ENCODE measurements at places on chromosomes 3 and 15.

GRCh38 chr3:48962939-48963338 is 27.1 kb upstream of the P4HTM start:
- DNase-seq, result no peak

- no peak for DNase-seq
Observed at GRCh38 chr3:137108699-137109440, 151.1 kb downstream of the IL20RB start.

DNA sequence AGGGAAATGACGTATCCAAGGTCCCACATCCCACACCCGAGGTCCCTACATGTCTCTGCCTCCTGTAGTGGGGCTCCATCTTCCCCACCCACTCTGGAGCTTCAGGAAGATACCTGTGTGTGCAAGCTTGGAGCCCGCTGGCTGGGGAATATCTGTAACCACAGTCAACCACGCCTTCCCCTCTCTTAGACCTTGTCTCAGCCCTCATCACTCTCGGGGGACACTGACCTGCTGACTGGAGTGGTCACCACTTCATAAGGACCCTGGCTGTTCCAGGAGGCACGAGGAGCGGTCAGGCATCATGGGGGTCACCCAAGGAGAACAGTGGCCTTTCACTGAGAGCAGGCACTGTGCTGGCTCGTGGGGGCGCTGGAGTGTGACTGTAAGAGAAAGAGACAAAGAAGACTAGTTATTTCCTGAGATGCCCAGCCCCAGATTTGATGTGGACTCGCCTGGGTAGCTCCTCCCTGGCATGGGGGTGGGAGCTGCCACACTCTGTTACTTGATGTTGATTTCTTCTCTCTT is 48.6 kb downstream of the CTXND1 start:
- no peak for DNase-seq

- no peak for DNase-seq
Observed at GRCh38 chr3:40186508-40186907, 123.0 kb upstream of the EIF1B start.

- no peak for DNase-seq
Observed at GRCh38 chr3:28039829-28040228, 201.6 kb upstream of the CMC1 start.

DNA sequence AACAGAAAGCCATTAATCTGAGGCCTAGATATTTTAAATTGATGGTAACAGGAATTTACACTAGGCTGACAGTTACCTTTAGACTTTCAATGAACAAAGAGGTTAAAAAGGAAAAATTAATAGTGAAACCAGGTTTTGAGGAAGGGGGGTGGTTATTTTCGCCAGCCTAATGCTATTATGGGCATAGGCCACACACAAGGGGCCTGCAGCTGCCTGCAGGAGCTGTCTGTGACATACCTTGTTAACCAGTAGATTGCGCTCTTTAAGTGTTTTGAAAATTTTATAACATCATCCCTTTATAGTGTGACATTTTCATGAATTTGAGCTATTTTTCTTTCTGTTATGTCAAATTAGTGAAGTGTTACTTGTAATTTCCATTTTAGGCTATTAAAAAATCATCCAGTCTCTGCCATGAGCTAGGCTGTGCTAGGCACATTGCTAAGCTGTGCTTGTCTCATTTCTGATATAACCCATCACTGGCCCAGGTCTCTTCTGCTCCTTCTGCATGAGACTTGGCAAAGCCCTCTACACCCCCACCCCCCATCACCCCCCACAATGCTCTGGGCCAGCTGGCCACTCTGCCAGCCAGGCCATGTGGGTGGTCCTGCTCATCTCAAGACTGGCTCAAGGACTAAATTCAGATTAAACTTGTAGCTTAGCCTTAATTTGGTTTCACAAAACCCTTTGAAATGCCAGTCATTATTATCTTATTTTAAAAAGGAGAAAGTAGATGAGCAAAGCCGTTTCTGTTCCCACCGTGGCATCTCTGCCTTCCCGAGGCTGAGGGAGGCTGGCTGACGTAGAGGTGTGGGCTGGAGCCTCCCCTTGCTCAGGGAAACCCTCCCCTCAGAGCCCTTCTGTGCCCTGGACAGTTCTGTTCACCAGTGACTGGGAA is 48.4 kb upstream of the SEC22A start:
- DNase-seq, result no peak

- no peak for DNase-seq
Observed at GRCh38 chr3:165462636-165463334, 266.6 kb upstream of the SLITRK3 start.

GRCh38 chr3:139358841-139359562 is 15.2 kb downstream of the MRPS22 start:
- DNase-seq, result no peak

DNA sequence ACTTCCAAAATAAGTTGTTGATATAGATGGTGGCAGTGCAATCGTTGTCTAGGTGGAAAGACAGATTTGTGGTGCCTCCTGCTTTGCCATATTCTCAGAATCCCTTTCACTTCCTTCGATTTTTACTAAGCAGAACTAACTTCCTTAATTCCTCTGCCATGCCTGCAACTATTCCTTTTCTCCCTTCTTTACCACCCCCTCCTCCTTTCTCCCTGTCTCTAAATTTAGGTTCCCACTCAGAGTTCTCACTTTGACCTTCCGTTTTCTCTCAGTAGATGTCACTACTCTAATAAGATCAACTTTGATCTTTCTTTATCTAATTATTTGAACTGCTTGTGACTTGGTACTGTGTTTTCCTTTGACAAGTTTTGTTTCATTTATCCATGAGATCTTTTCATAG is 351.2 kb downstream of the LPP start:
- DNase-seq, result no peak

DNA sequence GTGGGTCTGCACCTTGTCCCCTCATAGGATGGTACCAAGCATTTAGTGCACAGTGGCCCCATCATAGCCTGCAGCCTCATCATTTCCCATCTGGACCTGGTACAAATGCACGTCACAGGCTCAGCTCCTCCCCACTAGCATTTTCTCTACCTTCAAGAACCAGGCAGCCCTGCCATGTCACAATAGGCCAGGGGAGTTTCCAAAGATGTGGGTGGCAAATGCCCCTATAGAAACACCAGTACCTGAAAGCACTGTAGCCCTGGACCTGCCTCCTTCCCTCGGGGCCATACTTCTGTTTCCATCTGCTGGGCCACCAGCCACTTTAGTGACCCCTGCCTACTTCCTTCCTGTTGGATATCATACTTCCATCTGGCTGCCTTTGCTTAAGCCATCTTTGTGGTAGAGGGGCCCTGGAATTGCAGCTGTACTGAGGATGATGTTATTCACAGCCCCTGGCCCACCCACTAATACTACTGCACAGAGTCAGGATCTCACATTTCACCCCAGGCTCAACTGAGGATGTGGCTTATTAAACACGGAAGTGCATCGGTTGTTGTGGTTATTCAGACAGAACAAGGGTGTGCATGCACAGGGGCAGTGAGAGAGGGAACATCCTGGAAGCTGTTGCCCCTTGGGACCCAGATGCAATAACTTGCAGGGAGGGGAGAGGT is 3.8 kb downstream of the TCTA start:
- DNase-seq, result peak; percentile 18

DNA sequence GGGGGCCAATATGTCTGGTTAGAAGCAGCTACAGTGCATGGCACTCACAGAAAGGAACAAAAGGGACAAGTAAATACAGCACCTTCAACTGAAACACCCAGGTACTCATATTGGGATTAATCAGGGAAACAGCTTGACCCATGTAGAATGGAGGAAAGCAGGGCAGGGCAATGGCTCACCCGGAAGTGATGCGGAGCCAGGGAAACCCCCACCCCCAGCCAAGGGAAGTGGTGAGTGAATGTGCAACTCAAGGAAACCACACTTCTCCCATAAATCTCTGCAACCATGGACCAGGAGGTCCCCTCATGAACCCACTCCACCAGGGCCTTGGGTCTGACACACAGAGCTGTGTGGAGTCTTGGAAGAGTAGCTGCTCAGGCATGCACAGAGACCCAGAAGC is 117.1 kb downstream of the MTHFS start:
- peak; percentile 4 for DNase-seq

- no peak for DNase-seq
Observed at GRCh38 chr3:8320711-8321458, 180.7 kb upstream of the LMCD1 start.

Data from stimulated activated CD4-positive, alpha-beta T cell treated with anti-CD3 and anti-CD28 coated beads, Interleukin-12 subunit alpha, Interleukin-12 subunit beta, amount 100 ng/mL, for 24 hours (primary cell).